Thymus (tissue), 14 donors: ENCODE measurements at places on chromosomes 1 and 21.

GRCh38 chr1:150931773-150932172 is 5.6 kb downstream of the SETDB1 start:
- no peak for DNase-seq
- H3K4me1 ChIP-seq: peaks cover 4% of the 10 kb centered on the region
- peaks cover 30% of the 10 kb centered on the region for H3K36me3 ChIP-seq

DNA sequence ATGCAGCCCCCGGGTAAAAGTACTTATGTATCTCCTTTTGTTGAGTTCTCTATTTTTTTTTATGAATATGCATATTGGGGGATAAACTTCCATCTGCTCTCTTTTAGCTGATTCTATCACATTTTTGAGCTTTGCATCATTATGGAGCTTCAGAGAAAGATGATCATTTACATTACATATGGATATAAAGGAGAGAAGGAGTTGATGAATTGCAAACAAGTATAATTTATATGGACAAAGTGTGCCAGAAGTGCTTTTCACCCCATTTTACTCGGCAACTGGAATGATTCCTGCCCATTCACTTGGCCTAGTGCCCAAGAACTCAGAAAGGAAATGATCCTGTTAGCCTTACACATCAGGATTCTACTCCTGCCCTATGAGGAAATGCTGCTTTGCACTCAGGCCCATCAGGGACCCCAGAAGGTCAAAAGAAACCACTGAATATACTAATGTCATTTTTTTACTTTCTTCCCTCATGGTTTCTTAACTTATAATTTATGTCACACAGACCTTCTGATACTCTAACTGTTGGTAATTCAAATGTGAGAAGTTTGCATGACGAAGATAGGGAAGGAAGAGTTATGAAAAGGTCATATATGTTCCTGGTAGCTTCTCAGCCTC is 65.6 kb downstream of the SAMSN1 start:
- H3K4me3 ChIP-seq: no peak overlapping the region
- H3K4me1 ChIP-seq: no peaks in the 10 kb centered on the region
- DNase-seq: no peak
- no peaks in the 10 kb centered on the region for H3K36me3 ChIP-seq
- H3K27ac ChIP-seq: no peak overlapping the region

- H3K4me1 ChIP-seq: no peaks in the 10 kb centered on the region
- no peaks in the 10 kb centered on the region for H3K36me3 ChIP-seq
- H3K27me3 ChIP-seq: no peaks in the 10 kb centered on the region
- no peak overlapping the region for H3K4me3 ChIP-seq
These were observed 14.4 kb upstream of the CHI3L1 start for GRCh38 chr1:203200916-203201315.

DNA sequence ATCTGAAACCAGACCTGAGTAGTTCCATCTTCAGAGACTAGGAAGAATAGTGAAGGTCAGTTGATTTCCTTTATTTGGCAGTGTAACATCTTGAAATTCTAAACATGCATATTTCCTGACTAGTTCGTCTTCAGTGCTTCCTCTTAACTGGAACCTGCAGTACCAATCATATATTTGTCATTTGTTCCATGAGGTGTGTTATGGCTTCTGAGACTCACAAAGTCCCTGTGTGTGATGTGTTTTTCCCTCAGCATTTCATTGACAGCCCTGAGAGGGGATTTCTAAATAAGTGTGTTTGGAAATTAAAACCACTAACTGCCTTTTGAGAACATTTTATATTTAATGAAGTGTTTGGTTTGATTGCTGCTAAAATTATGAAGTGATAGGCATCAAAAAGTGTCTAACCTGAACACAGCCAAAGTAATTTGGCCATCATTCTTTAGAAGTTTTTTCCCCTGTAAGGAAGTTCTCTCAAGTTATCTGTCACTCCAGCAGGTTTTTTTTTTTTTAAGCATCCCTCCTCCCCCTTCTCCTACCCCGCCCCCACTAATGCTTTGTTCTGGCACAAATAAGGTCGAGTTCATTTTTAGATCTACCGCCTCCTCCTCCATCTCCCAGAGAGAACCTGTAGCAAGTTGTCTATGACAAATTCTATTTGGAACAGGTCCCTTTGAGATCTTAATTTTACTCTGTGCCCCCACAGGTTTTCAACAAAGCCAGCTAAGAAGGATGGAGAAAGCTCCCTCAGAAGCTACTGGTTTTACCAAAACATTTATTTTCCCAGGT is 61.4 kb downstream of the TMEM200B start:
- H3K4me1 ChIP-seq: no peaks in the 10 kb centered on the region
- H3K36me3 ChIP-seq: peaks cover 28% of the 10 kb centered on the region
- H3K4me3 ChIP-seq: no peak overlapping the region

- no peaks in the 10 kb centered on the region for H3K36me3 ChIP-seq
- no peaks in the 10 kb centered on the region for H3K27me3 ChIP-seq
- H3K4me1 ChIP-seq: no peaks in the 10 kb centered on the region
- H3K27ac ChIP-seq: no peak overlapping the region
- DNase-seq: no peak
These were observed 55.5 kb downstream of the TRABD2B start for GRCh38 chr1:47941609-47942239.

- no peaks in the 10 kb centered on the region for H3K36me3 ChIP-seq
- H3K27ac ChIP-seq: no peak overlapping the region
- H3K27me3 ChIP-seq: no peaks in the 10 kb centered on the region
- no peak overlapping the region for H3K4me3 ChIP-seq
- H3K4me1 ChIP-seq: peaks cover 23% of the 10 kb centered on the region
- peak; percentile 9 for DNase-seq
These were observed 10.0 kb downstream of the NCF2 start for GRCh38 chr1:183580281-183580682.

GRCh38 chr1:221239792-221240191 is 360.5 kb downstream of the HLX start:
- no peak for DNase-seq
- no peak overlapping the region for H3K4me3 ChIP-seq
- H3K27ac ChIP-seq: no peak overlapping the region
- H3K27me3 ChIP-seq: no peaks in the 10 kb centered on the region
- H3K4me1 ChIP-seq: no peaks in the 10 kb centered on the region
- no peaks in the 10 kb centered on the region for H3K36me3 ChIP-seq
